ENCODE measurements at places on chromosomes 3 and 15.

DNA sequence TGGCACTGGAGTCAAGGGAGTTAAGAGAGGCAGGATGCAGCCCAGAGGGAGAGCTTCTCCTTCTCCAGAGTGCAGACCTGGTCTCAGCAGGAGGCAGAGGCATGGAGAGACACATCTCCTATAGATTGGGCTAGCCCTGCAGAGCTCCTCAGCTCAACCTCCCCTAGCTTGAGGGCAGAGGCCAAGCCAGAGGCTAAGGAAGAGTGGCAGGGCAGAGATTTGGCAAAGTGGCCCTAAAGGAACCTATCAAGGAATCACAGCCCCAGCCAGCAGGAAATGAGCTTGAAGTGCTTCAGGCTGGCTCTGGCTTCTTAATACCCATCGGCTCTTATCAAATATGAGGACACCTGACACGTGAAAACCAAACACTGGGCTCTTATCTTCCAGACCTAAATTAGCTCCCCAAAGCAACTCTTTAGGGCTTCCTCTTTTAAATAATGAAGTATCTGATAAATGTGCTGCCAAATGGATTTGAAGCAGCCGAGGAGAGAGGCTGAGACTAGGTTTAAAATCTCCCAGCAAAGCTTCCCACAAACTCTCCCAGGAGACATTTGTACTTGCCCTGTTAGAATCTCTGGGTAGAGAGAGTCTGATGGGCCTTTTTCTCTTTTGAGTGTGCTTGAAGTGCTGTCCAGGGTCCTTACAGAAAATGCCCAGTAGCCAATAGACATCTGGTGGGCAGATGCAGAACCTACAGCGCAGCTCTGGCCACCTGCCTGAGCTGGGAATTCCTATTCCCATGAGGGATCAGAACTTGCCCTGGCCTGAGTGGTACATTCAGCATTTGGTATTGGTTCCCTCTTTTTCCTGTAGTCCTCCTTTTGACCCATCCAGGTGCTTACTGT, 271.4 kb downstream of the CLSTN2 start:
- DNase-seq, result peak; percentile 24

- DNase-seq, result no peak
These were observed 105.4 kb downstream of the CLASP2 start for GRCh38 chr3:33612607-33613006.

DNA sequence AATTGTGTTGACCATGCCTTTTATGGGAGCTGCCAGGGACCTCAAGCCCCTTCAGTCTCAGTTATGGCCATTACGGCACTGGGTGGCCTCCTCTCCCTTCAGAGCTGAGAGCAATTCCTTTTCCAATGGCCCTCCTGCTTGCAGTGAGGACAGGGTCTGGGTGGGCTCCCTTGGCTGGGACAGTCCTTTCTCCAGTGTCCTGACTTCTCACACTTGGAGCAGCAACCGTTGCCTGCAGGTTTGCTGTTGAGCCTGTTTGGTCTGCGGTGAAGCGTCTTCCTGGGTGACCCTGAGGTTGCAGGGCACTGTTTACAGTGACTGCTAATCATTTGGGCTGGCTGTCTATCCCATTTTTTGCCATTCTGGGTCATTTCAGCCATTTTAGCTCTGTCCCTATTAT, 3.5 kb upstream of the CCDC80 start:
- DNase-seq, result no peak

GRCh38 chr15:23401627-23402026, 45.4 kb downstream of the GOLGA6L2 start:
- DNase-seq, result no peak

GRCh38 chr15:75455982-75456531, 4.6 kb upstream of the SIN3A start:
- peak; percentile 50 for DNase-seq

DNA sequence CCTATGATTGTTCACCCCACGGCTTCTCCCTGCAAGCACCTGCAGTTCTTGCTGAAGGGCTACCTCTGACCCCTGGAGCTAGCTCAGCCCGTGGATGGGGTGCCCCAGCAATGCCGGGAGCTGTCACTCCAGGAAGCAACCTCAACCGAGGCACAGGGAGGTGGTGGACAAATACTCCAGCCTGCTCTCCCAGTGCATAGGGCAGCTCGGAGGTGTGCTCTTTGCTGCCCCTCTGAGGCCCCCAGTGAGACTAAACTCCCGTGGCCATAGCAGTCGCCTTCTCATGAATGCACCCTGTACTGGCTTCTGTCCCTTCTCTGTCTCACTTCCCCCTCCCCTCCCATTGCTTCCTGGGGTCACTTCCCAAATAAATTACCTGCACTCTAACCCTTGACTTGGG, 48.5 kb downstream of the LINGO1 start:
- DNase-seq, result no peak

GRCh38 chr15:96514607-96515285, 184.2 kb downstream of the NR2F2 start:
- no peak for DNase-seq

GRCh38 chr3:152885076-152885475, 50.1 kb downstream of the P2RY1 start:
- no peak for DNase-seq

DNA sequence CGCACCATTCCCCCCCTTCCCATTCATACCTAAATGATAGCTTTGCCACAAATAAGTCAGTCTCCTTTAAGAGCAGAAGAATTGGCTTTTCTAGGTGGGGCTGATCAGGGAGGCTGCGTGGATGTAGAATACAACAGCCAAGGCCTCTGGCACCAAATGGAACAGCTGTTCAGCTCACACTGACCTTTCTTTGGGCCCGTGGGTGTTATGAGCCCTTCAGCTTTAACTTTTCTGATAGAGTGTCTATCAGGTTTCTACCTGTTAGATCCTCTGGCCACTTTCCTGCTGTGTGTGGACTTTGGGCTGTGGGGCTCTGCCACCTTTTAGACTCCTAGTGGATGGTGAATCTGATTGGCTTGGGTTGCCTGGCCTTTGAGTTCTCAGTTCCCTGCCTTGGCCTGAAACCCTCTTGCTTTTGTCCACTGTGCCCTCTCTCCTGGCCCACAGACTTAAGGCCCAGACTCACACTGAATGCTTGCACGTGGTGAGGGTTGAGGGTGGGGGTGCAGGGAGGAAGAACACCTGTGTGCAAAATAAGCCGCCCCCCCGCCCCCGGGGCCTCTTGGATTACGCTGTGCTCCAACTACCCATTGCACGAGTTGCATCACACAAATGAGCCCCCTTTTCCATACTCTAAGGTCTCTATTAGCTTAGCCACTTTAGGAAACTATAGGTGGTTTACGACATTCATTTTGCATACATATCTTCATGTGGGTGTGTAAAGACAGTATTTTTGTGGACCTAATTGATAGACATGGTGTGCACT, 1.3 kb upstream of the RFX7 start:
- DNase-seq, result no peak

DNA sequence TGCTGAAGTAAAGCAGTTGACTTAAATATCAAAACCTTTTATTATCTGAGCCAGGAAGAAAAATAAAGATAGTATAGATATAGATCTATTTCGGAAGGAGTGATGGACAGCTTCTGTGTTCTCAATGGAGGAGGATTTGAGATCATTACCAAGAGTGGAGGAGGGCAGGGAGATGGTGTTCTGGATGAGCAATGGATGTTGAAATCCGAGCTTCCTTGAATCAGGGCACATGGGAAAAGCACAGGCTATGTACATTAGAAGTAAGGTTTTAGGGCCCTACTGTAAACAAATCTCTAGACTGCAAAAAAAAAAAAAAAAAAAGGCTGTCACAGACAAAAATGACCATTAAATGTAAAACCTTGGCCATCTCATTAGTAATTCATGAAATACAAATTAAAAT, 43.2 kb downstream of the GTPBP8 start:
- no peak for DNase-seq

DNA sequence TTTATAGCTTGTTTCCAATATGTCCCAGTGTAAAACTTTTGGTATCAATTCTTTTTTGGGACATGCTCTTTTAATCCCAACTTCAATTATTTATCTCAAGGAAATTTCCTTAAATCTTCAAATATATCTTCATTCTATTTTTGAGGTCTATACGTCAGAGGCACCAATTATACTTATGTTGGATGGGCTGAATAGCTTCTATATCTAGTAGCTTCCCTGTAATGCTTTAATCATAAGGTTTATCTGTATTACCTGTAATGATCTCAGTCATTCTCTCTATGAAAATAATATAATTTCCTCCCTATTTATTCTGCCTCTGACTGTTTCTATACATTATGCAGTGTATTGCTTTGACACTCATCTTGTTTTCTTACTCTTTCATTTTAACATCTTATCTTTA, 29.9 kb upstream of the MCCC1 start:
- DNase-seq, result no peak

DNA sequence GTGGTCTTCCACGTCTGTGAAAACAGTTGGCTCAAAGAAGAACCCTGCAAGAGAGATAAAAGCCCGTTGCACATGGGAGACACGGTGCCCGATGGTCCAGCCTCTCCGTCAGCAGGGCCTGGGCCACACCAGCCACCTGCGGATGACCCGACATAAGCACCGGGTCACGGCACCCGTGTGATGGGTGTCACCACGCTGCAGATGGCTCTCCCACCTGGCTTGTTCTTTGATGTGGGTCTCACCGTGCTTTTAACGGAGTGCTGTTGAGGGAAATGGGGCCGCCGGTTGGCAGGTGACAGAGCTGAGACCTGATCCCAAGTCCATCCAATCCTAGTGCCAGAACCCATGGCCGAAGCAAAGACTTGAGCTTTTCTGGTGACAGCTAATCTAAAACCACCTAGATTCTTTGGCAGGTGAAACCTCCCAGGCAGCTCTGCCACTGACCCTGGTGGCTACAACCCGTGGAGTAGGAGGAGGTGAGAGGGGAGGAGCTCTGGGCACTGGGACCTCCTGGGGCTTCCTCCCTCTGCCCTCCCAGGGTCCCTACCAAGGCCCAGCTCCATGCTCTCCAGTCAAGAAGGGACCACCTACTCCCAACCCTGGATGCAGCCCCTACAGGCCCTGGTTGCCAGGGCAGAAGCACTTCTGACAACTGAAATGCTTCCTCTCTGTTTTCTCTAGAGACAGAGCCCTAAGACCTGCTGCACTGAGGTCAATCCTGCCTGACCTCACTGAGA, 23.4 kb upstream of the SLC41A3 start:
- no peak for DNase-seq

GRCh38 chr3:29291260-29291981, 10.6 kb downstream of the RBMS3 start:
- no peak for DNase-seq

DNA sequence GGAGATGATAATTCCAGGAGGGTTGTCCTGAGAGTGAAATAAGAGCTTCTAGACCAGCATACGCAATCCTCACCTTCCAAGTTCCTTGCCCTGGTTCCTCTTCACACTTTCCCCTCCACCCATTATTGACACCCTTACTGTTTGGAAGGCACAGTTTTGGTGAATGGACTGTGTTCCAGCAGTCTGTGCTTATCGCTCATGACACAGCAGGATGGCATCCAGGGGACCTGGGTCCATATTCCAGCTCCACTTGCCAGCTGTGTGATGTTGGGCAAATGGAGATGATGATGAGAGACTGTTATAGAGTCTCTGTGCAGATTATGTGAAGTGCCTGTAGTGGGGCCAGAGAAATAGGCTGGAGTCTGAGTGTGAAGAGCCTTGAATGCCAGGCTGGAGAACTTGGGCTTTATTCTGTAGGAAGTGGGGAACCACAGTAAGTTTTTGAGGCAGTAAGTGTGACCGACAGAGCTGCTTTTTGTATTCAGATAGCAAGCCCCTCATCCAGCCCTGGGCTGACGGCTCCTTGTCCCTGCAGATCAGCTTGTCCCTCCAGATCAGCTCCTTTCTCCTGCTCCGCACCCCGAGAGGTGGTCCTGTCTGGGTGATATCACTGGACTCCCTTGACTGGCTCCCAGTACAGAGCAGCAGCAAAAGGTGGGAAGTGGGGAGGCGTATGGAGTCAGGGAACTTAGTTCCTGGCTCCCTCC, 8.1 kb downstream of the KBTBD13 start:
- no peak for DNase-seq

GRCh38 chr3:195448205-195448875, 5.5 kb upstream of the ACAP2 start:
- no peak for DNase-seq

DNA sequence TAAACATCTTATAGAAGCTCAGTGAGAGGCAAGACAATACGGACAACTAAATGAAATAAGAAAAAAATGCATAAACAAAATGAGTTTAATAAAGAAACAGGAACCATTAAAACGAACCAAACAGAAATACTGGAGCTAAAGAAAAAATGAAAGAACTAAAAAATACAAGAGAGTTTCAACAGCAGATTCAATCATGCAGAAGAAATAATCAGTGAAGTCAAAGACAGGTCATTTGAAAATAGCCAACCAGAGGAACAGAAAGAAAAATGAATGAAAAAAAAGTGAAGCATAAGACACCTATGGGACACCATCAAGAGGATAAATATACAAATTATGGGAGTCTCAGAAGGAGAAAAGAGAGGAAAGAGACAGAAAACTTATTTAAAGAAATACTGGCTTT, 42.5 kb upstream of the PRR20G start:
- no peak for DNase-seq

DNA sequence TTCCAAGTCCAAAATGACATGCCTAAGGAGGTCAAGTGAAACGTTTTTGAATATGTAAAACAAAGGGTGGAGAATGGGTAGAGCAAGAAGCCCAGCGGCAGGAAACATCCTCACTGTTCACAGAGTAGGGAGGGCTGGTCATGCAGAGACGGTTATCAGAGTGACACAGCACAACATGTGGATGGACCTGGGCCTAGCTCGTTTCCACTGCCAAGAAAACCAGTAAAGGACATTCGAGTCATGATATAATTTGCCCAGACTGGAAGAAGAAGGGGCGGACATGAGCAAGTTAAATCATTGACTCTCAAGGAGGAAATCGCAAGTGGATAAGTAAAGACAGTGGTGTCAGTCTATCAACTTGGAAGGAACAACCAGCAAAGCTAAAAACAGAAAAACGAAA, 89.3 kb downstream of the LRIG1 start:
- no peak for DNase-seq

DNA sequence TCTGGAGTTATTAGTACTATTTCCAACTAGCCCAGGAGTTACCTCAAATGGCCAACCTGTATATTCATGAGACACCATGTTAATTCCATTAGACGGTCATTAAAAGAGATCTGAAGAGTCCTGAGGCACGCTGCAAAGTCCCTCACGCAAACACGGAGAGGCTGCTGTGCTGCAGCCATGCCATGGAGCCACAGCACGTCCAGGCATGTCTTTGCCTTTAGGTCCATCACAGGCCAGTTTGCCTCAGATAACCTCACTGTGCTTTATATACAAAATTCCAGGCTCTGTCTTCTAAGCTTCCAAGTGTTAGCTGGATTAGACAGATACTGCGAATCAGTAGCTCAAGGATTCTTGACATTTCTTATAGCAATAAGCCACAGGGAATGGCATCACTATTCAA, 9.8 kb upstream of the PLAAT1 start:
- DNase-seq, result no peak

Measured in amniotic stem cell (primary cell).